ENCODE measurements at places on chromosomes 12 and 14.

GRCh38 chr12:57550641-57551549 is 1.1 kb downstream of the KIF5A start:
- DNase-seq: no peak

- no peak for DNase-seq
Observed at GRCh38 chr12:2501464-2502191, 293.1 kb upstream of the FKBP4 start.

- no peak for DNase-seq
Observed at GRCh38 chr12:124210991-124211577, 83.8 kb upstream of the RFLNA start.

DNA sequence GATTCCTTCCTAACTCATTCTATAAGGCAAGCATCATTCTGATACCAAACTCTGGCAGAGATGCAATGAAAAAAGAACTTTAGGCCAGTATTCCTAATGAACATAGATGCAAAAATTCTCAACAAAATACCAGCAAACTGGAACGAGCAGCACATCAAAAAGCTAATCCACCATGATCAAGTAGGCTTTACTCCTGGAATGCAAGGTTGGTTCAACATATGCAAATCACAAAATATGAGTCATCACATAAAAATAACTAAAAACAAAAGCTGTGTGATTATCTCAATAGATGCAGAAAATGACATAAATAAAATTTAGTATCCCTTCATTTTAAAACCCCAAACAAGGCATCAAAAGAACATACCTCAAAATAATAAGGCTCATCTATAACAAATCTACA is 98.9 kb downstream of the ACSS3 start:
- no peak for DNase-seq

DNA sequence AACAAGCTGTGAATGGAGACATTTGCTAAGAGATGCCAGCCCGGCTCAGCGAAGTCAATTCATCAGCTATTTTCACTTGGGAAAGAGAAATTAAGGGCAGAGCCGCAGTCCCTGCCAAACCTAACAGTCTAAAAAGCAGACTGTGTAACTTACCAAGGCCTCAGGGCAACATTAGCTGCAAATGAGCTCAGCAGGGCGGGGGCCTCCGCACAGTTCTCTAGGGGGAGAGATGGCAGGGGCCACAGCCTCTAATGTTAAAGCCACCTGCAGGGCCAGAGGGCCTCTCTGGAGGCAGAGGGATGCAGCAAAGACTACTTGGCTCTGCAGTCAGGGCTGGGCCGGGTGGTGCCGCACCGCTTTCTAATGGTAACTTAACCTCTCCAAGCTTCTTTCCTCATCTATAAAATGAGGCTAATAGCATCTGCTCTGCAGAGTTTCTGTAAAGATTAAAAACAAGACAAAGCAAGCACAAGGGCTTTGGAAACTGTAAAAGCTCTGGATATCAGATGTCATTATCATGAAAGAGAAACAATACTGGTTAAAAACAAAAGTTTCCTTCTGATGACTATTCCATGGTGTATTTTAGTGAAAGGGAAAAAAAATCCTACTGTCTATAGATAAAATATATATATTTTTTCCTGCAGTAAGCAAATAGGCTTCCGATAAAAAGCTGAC is 13.4 kb upstream of the GPRC5A start:
- peak; percentile 40 for DNase-seq

- DNase-seq: peak; percentile 92
Observed at GRCh38 chr12:100154474-100155247, 12.0 kb upstream of the BLTP3B start.

DNA sequence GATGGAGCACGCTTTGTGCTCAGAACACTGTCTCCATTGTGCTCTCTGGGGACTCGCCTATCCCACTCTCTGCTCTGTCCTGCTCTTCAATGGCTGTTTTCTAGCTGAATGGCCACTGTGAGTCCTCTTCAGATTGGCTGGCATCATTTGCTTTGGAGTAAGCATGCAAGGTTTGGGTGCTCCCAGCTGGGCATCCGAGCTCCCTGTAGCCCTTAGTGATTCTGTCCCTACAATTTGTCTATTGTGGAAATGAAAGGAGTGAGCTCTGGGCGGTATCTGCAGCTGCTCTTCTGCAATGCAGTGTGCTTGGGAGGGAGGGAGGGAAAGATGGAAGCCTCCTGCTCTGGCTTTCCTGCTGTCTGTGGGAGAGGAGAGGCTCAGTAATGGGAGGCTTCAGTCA is 84.8 kb downstream of the SMOC1 start:
- DNase-seq: no peak

DNA sequence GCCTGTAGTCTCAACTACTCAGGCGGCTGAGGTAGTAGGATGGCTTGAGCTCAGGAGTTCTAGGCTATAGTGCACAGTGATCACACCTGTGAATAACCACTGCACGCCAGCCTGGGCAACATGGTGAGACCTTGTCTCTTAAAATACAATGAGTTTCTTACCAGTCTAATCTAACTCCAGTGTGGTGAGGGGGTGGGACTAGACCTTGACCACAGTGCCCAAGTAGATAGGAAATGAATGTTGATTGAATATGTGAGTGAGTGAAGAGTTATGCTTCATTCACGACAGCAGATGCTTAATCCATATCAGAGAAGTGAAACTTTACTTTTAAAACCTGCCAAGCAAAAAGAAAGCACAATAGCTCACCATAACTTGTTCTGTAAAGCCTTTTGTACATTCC is 11.2 kb upstream of the AK7 start:
- DNase-seq: no peak

GRCh38 chr12:66739266-66739665 is 60.4 kb upstream of the GRIP1 start:
- no peak for DNase-seq

GRCh38 chr14:93018366-93018765 is 95.4 kb downstream of the CHGA start:
- DNase-seq: no peak

DNA sequence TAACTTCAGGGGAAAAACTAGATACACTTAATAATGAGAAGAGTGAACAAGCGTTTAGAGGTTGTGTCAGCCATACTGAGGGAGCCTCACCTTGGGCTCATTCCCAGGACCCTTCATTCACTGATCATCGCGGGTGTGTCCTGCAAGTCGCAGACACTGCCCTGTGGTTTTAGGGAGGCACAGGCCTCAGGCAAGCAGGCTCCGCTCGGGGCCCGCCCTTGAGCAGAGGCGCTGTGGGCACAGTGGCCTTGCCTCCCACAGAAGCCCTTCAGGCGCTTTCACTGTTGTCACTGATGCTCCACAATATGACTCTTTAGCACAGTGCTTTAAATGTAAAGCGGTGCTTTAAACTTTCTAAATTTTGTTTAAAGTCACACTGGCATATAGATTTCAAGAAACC is 67.4 kb downstream of the DDX51 start:
- no peak for DNase-seq

GRCh38 chr12:12890543-12891079 is 751 bp upstream of the GPRC5A start:
- peak; percentile 94 for DNase-seq

DNA sequence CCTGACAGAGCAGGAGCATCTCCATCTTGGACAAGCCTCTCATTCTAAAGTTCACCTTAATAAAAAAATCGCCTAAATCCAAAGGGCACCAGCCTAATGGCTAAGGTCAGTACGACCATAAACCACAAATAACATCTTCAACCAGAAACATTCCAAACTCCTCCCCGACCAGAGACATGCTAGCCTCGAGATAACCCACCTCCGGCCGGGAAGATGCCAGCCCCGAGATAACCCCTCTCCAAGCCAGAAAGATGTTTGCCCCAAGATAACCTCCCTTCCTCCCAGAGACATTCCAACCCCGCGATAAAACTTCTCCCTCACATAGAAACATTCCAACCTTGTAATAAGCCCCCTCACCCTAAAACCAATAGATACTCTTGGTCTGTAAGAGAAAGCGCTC is 86.8 kb upstream of the PKP2 start:
- peak; percentile 82 for DNase-seq

- DNase-seq: no peak
Observed at GRCh38 chr14:55383541-55384140, 28.0 kb downstream of the ATG14 start.

Data from ELF-1 (cell line).